ENCODE measurements at places on chromosomes 11 and 22.

DNA sequence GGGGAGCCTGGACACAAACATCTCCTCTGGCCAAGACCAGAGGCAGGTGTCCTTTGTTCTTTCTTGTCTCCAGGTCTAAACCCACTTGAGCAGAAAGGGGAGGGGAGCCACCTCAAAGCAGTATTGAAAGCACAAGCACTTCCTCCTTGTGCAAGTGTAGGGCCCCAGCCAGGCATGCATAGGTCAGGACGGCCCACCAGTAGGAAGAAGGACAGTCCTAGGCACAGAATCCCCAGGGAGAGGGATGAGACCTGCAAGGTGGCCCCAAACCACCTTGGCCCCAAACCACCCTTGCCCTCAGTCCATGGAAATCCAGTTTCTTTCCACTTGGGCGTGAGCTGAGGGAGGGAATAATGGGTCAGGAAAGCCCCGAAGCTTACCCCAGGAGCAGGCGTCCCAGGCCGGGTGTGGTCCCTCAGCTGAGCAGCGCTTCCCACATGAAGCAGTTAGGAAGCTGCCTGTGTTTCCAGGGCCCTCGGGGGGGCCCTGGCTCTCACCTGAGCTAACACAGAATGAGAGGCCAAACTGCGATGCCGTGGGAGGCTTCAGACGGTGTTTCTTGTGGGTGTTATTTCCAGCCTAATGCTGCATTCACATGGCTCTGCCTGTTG, 20.4 kb upstream of the IGSF9B start:
- no peak for DNase-seq

DNA sequence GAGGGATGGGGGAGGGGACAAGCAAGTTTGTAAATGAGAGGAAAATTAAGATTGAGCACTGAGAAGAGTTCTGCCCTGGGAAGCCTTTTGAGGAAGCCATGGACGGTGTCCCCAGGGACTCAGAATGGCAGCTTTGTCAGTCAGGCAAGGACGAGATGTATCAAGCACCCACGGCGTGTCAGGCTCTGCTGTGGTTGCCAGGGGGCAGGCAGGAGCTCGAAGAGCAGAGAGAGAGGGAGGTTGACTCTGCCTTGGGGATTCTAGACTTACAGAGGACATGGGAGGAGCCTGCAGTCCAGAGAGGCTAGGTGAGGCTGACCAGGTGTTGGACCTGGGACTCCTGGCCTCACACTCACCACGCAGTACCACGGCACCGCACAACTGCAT, 29.1 kb upstream of the SYT7 start:
- no peak for DNase-seq

GRCh38 chr11:84819537-84819936, 807.6 kb downstream of the DLG2 start:
- DNase-seq, result no peak

DNA sequence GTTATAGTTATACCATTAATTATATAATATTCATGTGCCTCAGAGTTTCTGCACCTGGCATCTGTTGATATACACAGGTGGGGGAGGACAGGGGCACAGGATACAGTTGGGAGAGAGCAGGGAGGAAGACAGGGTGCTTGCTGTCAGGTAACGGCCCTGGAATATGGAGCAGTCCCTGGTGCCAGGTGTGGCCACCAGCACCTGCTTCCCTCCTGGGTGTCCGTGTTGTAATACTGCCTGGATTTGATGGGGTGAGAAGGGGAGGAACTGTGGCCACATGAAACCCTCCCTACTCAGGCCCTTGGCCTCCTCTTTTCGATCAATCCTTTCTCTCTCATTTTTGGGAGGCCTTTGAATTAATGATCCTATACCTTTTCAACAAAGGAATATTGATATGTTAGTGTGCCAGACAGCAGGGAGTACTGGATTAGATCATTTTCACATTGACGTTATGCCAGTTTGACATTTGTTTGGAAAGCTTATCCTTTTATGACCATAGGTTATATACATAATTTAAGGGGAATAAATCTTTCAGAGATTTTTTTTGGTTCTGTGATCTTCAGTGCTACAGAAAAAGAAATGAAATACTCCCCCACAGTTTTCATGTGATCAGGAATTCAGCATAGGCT, 88.6 kb downstream of the TEAD1 start:
- DNase-seq, result no peak

GRCh38 chr22:50058906-50059880, 1.1 kb upstream of the TTLL8 start:
- DNase-seq, result no peak

- DNase-seq, result no peak
Observed at GRCh38 chr11:121476379-121477032, 23.7 kb upstream of the SORL1-AS1 start.

DNA sequence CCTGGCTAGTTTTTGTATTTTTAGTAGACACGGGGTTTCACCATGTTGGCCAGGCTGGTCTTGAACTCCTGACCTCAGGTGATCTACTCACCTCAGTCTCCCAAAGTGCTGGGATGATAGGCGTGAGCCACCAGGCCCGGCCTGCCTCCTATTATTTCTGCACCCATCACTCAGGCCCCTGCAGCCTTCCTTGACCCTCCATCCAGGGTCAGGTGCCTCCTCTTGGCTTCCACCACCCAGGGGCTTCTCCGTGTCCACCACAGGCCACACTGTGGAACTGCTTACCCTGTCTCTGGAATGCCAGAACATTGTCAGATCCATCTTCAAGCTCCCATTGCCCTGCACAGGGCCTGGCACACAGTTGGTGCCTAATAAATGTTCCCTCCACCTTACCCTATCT, 75.4 kb upstream of the RTL6 start:
- DNase-seq, result no peak

GRCh38 chr22:21741790-21742189, 6.2 kb upstream of the YPEL1 start:
- DNase-seq, result no peak

GRCh38 chr11:120568572-120569307, 57.2 kb downstream of the GRIK4 start:
- DNase-seq, result no peak

DNA sequence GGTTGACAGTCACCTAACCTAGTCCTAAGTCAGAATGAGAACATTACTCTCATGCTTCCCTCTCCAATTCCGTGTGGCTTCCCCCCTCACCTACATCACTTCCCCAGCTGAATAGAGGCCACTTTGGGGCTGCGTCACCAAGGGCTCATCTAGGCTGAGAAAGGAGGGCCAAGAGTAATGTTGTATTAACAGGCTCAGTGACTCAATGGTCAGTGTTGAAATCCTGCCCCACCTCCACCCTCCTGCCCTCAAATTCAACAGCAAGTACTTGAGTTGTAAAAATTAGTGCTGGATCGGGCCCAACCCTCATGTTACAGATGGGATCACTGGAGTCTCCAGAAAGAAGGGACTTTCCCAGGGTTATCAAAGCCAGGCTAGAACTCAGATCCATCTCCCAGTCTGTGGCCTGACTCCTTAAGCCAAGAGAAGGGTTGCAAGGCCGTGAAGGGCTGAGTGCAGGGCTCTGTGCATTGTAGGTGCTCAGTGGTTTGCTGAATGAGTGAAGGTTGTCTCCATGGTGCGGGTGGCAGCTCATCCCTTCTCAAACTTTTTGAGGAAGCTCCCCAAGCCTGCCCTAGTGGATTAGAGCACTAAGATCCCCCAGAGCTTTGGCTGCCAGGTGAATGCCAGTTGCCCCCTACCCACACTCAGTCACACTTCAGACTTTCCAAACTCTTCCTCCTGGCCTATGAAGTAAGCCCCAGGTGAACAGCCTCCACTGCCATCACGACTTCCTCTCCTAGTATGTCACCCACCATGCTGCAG, 3.2 kb downstream of the DGAT2 start:
- no peak for DNase-seq

DNA sequence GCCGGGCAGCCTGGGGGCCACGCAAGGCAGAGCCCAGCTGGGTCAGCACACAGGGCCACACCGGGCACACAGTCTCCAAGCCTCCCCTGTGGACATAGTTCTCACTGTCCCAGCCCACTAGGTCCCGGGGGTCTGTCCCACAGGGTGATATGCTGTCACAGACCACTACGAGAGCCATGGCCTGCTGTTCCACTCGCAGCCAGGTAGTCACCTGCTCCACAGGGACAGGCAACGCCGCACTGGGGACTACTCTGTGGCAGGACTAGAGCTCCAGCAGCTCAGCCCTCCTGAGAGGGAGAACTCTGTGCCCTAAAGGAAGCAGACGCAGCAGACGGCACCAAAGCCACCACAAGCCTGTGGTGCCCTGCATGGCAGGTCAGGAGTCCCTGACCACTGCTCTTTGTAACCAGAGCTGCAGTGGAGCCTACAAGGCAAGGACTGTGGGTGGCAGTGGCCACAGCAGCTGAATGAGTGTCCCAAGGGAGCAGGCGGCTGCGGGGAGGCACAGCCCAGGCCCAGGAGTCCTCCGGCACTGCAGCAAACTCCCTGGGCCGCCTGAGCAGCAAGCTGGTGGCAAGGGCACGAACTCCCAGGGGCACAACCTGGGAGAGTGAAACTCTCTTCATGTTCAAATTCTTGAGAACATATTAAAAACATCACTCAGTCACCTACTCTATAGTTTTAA, 171.2 kb upstream of the GRK3 start:
- DNase-seq, result no peak
